ENCODE measurements at places on chromosomes 5 and 9.

DNA sequence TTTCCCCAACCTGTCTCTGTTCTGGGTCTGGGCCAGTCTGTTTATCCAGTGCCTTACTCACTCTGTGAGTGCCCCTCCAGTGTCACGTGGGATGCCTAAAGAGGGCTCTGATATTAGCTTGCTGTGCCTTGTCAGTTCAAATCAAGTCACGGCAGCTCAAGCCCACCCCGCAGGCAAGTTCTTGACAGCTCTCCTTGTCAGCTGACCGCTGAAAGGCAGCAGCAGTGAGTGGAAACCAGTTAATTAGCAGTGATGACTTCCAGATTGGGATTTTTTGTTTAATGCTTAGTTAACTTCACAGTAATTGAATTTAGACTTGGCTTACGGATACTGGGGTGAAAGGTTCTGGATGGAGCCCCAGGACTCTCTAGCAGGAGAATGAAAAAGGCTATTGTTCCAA, 210.1 kb downstream of the PSAT1 start:
- no peak for DNase-seq

- DNase-seq = no peak
These were observed 375.7 kb upstream of the PRR16 start for GRCh38 chr5:120088412-120088811.

DNA sequence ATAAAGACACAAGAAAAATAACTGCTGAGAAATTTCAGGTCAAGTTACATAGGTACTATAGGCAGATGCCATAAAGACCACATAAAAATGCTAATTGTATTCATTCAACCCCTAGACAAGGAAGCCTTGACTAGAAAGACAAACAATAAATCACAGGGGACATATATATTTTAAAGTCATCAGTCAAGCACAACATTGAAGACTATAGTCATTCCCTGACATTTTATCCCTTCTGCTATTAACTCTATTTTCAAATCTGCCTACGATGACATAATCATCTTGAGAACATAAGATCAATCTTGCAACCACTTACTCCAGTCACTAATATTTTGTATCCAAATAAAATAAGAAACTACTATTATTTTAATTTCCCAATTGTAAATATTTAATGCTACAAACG, 38.3 kb downstream of the FAM13B start:
- no peak for DNase-seq

DNA sequence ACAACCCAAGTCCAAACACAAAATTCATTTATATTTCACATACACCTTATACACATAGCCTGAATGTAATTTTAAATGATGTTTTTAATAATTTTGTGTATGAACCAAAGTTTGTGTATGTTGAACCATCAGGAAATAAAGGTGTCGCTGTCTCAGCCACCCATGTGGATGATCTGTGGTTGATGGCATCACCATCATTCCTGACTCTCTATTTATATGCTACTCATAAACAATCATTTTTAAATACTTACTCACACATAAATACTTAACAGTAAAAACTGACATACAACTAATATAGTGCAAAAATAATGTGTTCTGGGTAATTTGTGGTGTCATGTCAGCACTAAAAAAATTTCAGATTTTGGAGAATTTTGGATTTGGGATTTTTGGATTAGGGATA, 38.4 kb downstream of the SMC5 start:
- DNase-seq = no peak

DNA sequence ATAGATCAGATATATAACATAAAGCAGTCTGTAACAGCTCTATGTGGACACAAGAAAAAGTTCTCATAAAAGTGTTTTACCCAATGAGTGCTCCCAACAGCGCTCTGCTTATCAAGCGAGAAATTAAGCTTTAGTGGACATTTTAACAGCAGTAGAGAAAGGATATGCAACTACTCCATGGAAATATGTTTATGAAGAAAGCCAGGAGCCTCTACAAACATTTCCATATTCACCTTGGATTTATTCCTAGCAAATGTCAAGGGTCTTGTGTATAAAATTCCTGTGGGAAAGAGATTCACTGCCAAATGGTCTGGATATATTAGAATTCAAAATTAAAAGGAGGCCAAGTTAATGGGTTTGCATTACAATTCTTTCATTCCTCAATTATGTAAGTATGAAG, 66.5 kb downstream of the DTWD2 start:
- no peak for DNase-seq

DNA sequence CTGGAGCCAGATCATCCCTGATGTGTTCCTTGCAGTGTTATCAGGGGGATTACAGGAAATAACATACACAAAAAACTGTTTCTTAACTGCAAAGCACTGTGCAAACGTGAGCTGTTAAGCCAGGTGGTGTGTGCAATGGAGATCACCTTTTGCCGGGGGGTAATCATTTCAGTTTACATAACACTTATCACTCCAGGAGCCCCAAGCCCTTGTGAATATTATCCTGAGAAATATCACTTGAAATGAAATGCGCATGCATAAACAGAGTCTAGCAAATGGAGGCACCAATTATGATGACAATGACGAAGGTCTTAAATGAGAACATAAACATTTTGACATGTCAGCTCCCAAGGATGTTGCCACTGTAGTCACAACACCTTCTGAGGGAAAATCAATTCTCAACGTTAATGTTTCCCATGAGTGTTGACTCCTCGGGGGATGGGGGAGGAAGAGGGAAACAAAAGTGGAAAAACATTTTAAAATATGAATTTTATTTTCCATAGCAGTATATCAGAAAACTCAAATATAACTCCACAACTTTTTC, 54.5 kb upstream of the RAD23B start:
- no peak for DNase-seq

DNA sequence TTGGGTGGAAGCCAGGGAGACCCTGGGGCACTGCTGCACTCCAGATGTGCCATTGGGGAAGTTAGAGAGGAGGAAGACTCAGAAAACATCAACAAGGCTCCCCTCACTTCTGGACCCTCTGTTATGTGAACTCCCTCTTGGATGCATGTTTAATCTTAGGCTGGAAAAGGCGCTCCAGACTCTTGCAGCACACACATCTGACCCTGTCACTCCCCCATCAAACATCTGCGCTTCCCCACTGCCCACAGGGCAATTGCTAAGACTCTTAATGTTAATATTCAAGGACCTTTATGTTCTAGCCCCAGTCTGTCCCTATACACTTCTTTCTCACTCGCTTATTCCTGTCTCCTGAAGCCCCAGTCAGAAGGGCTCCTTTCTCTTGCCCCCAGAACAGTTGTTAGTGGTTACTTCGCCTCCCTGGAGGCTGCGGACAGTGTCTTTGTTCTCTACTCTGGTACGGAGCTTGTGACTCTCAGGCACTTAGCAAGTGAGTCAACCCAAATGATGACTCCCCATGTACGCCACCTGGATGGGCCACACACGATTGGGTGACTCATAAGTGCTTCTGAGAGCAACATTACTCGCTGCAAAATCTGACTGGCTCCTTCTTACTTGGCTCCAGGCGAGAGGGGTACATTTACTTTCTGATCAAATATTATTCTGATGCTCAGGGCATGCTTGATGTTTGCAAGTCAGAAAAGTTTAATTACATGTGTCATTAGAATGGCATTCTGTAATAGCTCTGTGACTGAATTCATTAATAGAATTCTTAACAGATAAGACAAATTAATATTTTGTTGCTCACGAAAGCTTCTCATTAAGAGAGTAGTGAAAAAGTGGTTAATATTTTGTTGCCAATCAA, 193.6 kb downstream of the HSPA4 start:
- DNase-seq = no peak

- DNase-seq = no peak
These were observed 15.2 kb upstream of the SH3RF2 start for GRCh38 chr5:145921211-145921610.

GRCh38 chr5:168951356-168951755, 349.6 kb downstream of the SLIT3 start:
- DNase-seq = no peak

DNA sequence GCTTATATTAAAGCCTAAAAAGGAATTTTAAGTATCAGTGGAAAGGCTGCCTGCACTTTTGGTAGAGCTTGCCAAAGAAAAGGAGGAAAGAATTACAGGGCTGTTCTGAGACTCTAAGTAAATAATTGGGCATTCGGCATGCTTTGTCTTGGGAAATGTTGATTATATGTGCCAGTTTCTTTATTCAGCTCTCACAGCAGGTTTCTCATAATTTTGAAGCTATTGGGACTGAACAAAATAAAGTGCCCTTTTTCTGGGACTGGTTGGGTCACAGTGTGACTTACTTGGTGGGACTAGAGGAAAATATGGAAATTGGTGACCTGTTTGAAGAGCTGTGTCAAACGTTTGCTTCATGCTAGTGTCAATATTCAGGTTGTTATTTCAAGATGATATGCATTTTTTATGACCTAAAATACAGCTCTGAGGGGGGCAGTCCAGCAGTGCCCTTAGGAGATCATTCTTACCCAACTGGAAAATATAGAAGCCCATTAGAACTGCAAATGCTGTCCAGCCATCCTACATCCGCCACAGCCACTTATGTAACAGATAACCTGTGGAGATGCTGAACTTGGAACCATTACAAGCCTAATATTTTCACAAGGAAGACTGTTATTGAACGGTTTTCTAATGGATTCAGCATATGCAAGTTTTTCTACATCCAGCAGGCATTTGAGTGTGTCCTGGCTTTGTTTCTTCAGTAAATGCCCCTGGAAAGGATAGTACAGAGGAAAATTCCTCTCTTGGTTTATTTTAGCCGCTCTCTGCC, 122.4 kb downstream of the SNCAIP start:
- no peak for DNase-seq

GRCh38 chr5:179121667-179122111, 61.5 kb downstream of the ZNF354C start:
- DNase-seq = no peak

GRCh38 chr5:139670369-139671095, 22.4 kb downstream of the CXXC5 start:
- no peak for DNase-seq

GRCh38 chr9:134349936-134350335, 23.7 kb downstream of the RXRA start:
- DNase-seq = no peak

- DNase-seq = no peak
These were observed 319.5 kb downstream of the ARHGEF28 start for GRCh38 chr5:73945505-73945904.

GRCh38 chr9:17462869-17463464, 115.9 kb upstream of the SH3GL2 start:
- DNase-seq = no peak

GRCh38 chr9:94181408-94182181, 77.5 kb upstream of the ZNF169 start:
- no peak for DNase-seq

DNA sequence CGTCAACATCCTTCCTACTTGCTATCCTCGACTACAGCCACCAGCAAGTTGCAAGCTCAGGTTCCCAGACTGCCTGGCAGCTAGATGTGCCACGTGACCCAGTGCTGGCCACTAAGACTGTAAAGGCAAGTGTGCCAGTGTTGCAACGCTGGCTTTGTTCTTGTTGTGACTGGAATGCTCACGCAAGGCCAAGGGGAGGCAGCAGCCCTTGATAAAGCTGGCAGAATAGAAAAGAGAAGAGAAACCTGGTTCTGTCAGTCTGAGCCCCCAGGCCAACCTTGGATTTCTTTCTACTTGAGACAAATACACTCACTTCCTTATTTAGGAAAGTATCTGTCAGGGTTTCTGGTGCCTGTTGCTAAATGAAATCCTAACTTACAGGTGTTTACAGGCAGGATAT, 113.0 kb downstream of the KLHL3 start:
- DNase-seq = no peak

- DNase-seq = no peak
These were observed 114.9 kb downstream of the NMUR2 start for GRCh38 chr5:152290181-152290580.

DNA sequence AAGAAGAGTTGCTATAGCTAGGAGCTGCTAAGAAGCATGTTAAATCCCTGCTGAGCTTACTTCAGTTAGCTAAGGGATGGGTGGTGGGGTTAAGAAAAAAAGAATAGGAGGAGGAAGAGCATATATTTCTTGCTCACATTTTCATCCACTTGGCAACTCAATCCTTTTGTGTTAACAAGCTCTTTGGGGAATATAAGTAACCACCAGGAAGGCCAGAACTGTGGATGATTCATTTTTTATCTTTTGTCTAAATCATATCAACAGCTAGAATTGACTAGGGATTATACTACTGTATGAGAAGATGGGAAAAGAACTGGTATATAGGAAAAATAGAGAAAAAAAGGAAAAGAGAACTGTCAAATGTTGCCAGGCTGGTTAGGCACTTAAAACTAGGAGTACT, 555.3 kb upstream of the ARRDC3 start:
- no peak for DNase-seq

DNA sequence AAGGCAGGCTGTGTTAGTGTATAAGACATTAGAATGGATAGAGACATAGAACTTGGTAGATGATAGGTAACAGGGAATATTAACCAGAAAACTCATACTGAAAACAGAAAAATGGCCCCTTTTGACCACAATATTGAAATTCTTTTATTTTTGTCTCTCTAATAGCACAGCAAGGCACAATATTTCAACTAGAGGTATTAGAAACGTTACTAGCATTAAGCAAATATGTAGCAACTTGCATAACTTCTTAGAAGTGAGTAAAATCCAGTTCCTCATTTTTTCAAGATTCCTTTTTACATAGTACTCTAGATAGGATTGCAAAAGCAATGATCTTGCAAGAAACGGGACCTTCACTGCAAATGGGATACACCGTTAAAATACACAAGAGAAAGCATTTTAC, 102.7 kb upstream of the VCAN start:
- no peak for DNase-seq

- no peak for DNase-seq
These were observed 153.9 kb downstream of the SMC2 start for GRCh38 chr9:104247899-104248460.

DNA sequence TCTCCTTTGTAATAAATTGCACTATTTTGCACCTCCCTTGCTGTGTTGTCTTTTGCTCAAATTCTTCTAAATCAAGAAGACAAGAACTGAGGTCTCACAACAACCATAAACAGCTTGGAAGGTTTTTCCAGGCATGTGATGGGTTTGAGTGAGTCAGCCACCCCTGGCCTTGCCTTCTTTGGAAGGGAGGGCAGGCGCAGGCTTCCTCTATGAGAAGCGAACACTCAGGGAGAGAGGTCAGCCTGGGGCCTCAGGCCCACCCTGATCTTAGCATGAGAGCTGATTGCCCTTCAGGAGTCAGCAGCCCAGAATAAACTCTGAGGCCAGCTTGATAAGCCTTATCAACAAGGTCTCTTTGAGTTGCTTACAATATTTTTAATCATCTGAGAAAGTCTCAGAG, 31.6 kb downstream of the S1PR3 start:
- no peak for DNase-seq

DNA sequence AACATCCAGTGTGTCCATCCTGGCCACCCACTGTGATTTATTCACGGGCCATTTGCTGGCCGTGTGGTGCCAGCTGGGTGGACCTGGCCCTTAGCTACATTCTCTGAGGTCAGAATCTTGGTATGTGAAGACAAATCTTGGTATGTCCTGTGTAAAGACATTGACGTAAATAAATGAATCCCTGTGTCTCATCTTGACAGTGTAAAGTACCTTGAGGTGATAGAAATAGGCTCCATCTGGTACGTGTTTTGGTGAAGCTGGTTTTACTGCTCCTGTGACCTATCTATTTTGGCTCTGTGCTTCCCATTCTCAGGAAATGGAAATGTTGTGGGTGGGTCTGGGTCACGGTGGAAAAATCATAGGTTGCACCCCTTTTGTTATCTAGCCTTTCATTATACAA, 245.4 kb upstream of the ANKH start:
- DNase-seq = no peak
